Caco-2 (cell line): ENCODE measurements at places on chromosomes 12 and 14.

GRCh38 chr12:114274131-114274530, 131.8 kb downstream of the TBX5 start:
- DNase-seq, result no peak

DNA sequence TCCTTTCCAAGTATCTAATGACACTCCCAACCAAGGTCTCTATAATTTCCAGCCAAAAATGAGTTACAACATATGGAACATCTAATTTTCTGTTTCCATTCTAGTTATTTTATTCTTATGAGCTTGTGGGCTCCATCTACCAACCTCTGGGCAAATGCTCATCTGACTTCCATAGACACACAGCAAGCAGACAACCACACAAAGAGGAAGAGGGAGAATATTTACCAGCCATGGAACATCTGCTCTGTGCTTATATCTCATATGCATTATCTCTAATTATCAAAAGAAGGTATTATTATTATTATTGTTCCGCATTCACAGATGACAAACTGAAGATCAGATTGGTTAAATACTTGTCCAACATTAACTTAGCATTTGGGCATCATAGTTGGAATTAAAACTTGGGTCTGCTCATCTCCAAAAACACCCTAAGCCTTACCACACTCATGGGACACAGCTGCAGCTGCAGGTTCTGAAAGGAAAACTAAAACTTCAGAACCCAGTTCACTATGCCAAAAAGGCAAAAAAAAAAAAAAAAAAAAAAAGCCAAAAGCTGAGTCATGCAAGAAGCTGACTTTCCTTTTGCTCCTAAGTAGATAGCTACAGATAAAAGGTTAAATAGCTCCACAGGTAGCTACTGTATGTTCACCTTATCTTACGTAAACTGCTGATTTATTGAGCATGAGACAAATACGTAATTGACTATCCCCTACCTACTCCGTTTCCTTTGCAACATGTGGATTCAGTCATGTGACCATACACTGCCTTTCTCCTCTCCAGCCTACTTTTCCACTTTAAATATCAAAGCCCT, 23.6 kb upstream of the TCL1B start:
- H3K27ac ChIP-seq, result no peak overlapping the region
- peaks cover 15% of the 10 kb centered on the region for H3K4me1 ChIP-seq
- no peaks in the 10 kb centered on the region for H3K36me3 ChIP-seq
- H3K27me3 ChIP-seq, result no peaks in the 10 kb centered on the region
- no peak overlapping the region for H3K4me3 ChIP-seq
- DNase-seq, result peak; percentile 17

DNA sequence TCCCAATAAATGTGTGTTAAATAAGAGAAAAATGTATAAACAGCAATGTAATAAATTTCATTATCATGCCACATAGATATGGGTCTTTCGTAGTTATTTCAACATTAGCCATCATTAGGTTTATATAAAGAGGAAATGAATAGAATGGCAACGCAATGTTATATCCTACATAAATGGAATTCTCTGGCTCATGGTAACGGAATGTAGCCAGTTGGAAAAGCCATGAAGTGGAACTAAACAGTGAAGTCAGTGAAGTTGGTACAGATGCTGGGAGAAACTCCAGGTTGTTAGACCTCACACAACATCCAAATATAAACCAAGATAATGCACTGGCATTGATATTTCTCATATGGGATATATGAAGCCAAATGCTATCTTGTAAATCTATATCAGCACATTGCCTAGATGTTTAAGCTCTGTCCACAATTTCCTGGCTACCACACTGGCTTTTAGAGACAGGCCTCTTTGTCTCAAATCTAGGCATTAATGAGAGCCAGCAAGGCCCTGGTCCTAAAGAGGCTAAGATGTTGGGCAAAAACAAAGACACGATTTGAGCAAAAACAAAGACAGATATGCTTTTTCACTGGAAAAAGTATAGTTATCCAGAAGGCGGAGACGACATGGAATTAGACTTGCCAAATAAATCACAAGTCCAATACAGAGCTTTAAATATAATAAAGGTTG, 861.0 kb downstream of the RPS29 start:
- H3K4me1 ChIP-seq, result no peaks in the 10 kb centered on the region
- no peaks in the 10 kb centered on the region for H3K36me3 ChIP-seq
- no peak overlapping the region for H3K4me3 ChIP-seq
- H3K27ac ChIP-seq, result no peak overlapping the region
- H3K27me3 ChIP-seq, result no peaks in the 10 kb centered on the region

DNA sequence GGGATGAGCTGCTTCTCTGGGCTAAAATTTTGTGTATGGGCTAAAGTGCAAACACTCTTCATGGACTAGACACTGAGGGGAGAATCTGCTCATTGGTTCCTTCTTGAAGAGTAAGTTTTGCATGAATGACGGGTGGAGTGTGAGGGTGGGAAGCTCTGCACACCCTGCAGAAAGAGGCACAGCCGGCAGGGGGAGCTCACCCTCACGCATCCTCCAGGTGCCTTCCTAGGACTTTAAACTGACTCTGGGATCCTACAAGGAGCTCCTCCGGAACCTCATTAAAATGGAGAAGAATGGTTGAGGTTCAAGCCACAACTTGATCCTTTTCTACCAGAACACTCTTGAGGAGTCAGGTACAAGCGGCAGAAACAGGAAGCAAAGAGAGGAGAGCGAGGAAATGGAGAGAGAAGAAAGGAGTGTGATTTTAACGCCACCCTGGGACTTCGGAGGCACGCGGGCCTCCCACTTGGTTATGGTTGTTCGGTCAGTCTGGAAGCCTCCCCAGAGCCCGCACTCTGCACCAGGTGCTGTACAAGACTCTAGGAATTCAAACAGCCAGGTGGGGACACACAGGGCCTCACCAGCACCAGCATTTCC, 87.5 kb downstream of the SETD3 start:
- no peaks in the 10 kb centered on the region; the same call in 1 of the 2 replicates for H3K36me3 ChIP-seq
- peak; percentile 55 for DNase-seq
- no peaks in the 10 kb centered on the region for H3K4me1 ChIP-seq
- H3K27ac ChIP-seq, result no peak overlapping the region

GRCh38 chr12:21888276-21888863, 52.9 kb downstream of the ABCC9 start:
- H3K27ac ChIP-seq, result no peak overlapping the region
- no peaks in the 10 kb centered on the region for H3K36me3 ChIP-seq
- H3K4me1 ChIP-seq, result no peaks in the 10 kb centered on the region
- no peak overlapping the region for H3K4me3 ChIP-seq
- DNase-seq, result no peak
